ENCODE measurements at places on chromosomes 1 and 21.

DNA sequence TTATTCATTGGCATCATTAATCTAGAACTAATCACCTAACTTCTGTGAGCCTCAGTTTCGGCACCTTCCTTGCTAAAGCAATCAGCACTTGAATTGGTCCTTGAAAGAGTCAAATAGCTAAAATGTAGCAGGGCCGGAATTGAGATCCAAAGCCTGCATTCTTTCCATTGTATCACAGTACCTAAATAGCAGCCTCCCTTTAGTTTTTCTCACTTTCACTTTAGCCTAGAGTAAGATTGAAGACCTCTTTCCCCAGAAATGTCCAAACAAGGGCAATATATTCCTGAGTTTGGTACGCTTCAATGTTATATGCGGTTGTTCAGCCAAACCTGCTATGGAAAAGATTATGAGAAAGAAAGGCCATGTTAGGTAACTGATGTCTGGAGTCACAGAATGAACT, 121.9 kb upstream of the BMP8A start:
- peaks cover 5% of the 10 kb centered on the region for H3K36me3 ChIP-seq
- DNase-seq, result no peak
- H3K4me1 ChIP-seq, result no peaks in the 10 kb centered on the region
- H3K27ac ChIP-seq, result no peak overlapping the region

DNA sequence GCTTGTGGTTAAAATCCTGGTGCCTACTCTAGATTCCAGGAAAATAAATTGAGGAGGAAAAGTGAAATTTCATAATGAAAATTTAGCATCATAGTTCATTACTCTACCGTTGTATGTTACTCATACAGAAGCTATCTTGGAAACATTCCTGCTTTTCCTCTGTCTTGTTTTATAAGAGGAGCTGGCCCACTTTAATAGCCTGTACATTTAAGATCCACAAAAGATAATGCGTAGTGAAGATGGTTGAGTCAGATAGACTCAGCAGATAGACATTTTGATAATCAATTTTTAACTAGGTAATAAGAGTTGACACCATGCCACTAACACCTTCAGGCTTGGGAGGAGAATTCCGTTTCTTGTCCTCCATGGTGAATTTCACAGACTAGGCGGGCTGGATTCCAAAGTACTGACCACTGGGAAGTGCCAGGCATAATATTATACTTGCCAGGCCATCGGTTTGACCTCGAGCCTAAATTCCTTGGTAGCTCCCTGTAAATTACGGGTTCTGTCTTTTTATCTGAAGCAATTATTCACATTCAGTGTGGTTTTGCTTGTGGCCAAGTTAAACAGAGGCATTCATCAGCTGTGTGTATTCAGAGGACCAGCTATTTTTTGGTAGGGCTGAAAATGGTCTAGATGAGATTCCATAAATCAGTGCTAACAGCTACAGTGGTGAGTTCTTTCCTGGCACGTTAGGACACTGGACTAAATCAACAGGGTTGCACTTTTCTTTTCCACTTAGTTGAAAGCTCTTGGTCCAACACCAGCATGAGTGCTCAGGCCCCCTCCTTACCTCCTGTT, 111.9 kb upstream of the KAZN start:
- DNase-seq, result no peak
- no peaks in the 10 kb centered on the region for H3K36me3 ChIP-seq
- no peaks in the 10 kb centered on the region for H3K4me1 ChIP-seq

DNA sequence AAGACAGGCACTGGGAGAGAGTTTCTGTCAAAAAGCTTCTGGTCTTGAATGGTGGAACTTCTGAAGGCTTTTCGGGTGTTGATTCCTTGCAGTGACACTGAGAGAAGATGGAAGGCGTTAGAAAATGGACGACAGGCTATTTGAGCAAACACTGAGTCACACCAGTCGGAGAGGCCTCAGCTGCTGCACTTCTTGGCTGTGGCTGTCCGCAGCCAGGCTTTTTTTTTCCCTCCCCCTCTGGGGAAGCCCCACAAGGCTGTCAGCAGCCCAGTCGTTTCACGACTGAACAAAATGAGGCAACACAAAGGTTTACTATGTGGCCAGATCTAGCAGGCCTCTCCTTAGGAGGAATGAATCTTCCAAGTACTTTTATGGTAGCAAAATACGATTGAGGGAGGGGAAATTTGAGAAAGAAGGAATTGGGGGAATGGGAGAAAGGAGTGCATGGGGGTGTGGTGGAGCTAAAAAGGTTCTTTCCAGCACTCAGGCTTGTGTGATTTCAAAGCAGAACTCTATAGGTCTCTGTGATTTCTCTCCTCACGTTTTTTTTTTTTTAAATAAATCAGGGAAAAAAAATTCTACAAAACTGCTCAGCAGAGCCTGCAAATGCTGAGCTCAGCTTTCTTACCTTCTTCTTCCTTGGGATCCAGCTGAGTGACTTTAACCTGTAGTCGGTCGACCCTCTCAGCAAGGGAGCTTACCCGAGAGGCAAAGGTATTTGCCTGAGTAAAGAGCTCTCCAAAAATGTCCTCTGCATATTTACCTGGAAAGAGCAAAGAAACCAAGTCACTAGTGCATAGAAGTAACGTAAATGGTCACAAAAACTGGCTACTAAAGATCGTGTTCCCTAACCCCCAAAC, 26.1 kb downstream of the GPR3 start:
- H3K27me3 ChIP-seq, result no peaks in the 10 kb centered on the region
- no peak overlapping the region for H3K4me3 ChIP-seq
- H3K4me1 ChIP-seq, result no peaks in the 10 kb centered on the region
- no peak for DNase-seq
- peaks cover 34% of the 10 kb centered on the region for H3K36me3 ChIP-seq

GRCh38 chr1:22208268-22208972, 65.5 kb upstream of the WNT4 start:
- H3K4me3 ChIP-seq, result no peak overlapping the region
- H3K27me3 ChIP-seq, result peaks cover 31% of the 10 kb centered on the region
- H3K27ac ChIP-seq, result no peak overlapping the region
- no peak for DNase-seq
- no peaks in the 10 kb centered on the region for H3K36me3 ChIP-seq

All from right lobe of liver (tissue), 6 donors.